CD4-positive, alpha-beta T cell treated with Interleukin-4 for 4 hours (primary cell): ENCODE measurements at places on chromosomes 4 and X.

DNA sequence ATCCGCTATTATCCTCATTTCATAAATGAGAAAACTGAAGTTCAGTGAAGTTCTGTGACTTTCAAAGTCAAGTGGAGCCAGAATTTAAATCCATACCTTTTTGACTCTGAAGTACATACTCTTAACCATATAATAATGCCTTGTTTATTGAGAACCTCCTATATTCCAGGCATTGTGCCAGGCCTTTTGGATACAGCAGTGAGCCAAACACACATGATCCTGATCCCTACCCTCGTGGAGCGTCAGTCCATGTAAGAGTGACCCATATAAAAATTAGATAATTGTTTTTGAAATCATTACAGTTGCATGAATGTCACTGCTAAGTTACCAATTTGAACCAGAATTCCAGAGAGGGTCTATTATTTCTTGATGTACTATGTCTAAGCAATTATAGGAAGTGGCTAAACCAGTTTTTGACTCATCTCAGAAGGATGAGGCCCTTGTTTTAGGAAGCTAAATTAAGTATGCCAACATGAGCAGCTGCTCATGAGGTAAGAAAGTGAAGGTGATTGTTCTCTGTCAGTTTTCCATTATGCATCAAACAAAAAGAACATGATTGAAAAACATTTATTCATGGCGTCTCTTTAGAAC is 289.5 kb downstream of the GLUD2 start:
- DNase-seq, result no peak

GRCh38 chrX:114959729-114960128 is 57.7 kb downstream of the IL13RA2 start:
- DNase-seq, result no peak

- DNase-seq, result peak; percentile 18
These were observed 1.3 kb upstream of the FHIP1A start for GRCh38 chr4:151407466-151408379.

DNA sequence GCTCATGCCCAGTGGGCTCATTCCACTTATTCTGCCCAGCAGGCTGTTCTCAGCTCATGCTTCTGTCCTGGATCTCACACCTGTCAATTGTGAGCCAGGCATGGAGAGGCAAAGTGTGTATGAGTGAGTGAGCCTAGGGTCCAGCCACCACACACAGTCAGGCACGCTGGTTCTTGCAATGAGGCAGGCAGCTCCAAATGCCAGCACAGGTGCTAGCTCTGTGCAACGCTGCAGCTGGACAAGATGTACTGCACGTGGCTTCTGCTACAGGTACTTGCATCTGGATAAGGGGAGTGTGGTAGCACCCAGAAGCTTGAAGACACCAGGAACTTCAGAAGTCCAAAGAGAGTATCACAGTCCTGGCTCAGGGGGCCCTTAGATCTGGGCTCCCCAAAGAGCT is 1249.4 kb upstream of the IGFBP7 start:
- DNase-seq, result no peak

- DNase-seq, result no peak
These were observed 71.0 kb downstream of the COQ2 start for GRCh38 chr4:83213640-83214039.

GRCh38 chr4:24794916-24795665 is at the start of gene SOD3:
TSS of gene SOD3 (plus strand) at chr4:24795573. CDS start at chr4:24799522, 3,949 bp downstream.
- DNase-seq, result no peak

- DNase-seq, result no peak
These were observed 83.8 kb upstream of the MAML3 start for GRCh38 chr4:140237616-140238350.

DNA sequence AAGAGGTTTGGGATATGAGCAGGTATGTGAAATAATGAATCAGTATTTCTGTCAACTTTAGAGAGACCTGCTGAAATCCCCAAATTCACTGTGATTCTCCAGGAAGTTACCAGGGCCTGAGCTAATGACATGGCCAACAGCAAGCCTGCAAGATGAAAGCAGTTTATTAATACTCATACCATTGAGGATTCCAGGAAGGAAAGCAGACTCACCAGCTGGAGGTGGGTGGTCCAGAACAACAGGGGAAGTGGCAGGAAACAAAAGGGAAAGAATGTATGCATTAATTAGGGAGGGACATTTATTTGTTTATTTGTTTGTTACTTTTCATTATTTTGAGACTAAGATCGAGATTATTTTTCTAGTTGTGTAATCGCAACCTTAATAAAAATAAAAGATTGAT is 196.6 kb upstream of the AGA start:
- DNase-seq, result no peak

DNA sequence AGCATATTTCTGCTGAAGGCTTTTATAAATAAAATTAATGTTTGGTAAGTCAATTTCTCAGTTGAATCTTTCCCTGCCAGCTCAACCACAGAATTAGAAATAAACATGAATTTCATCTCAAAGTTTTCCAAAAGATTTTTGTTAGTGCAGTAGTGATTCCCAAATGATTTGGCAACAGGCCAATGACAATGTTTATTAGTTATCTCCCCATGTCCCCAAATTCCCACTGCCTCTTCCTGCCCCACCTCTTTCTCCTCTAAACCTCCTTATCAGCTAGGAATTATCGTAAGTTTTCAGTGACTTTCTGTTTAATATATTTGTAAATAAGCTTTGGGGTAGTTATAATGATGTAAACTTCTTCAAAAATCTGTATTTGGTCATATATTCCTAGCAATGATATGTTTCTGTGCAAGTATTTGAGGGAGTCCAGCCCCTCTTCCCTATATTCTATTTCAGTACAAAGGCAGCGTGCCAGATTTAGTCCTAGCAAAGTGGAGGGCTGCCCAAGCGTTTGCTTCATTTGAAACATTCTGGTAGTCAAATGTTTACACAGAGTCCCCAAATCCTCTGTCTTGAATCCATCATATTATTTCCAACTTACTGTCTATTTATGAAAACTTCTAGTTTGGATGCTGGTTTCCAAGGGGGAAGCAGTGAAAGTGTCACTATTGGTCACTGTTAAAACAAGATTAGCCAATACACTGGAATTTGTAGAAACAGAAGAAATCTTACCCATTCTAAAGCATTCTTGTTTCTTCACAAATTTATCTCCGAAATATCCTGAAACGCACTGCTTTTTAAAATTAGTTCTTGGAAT is 33.7 kb upstream of the ANKRD50 start:
- no peak for DNase-seq

GRCh38 chr4:38499101-38499500 is 164.9 kb upstream of the KLF3 start:
- DNase-seq, result no peak

DNA sequence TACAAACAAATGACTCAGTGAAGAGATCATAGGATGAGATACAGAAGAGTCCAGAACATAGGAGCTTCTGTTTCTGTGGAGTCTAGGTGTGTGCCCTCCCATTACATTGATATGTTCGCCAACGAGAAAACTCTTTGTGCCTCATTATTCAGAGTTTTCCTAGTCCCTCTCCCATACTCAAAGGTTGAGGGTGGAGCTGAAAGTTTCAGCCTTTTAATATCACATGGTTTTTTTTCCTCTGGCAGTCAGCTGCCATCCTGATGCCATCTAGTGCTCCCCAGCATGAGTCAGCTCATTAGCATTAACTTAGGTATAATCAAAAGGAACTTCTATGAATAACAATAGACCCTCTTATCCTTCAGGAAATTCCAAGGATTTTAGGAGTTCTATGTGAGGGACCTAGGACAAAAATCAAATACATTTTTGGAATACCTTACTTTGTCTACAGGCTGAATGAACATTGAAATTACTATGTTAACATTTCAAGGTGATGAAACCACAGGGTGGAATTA is 559.6 kb upstream of the AMOT start:
- DNase-seq, result no peak

GRCh38 chrX:118225711-118226428 is 109.3 kb upstream of the KLHL13 start:
- no peak for DNase-seq

GRCh38 chr4:161546902-161547301 is 616.9 kb downstream of the FSTL5 start:
- DNase-seq, result no peak

GRCh38 chr4:124066595-124066994 is 645.9 kb downstream of the ANKRD50 start:
- DNase-seq, result no peak

- no peak for DNase-seq
These were observed 1757.6 kb downstream of the ARAP2 start for GRCh38 chr4:34486461-34487363.

DNA sequence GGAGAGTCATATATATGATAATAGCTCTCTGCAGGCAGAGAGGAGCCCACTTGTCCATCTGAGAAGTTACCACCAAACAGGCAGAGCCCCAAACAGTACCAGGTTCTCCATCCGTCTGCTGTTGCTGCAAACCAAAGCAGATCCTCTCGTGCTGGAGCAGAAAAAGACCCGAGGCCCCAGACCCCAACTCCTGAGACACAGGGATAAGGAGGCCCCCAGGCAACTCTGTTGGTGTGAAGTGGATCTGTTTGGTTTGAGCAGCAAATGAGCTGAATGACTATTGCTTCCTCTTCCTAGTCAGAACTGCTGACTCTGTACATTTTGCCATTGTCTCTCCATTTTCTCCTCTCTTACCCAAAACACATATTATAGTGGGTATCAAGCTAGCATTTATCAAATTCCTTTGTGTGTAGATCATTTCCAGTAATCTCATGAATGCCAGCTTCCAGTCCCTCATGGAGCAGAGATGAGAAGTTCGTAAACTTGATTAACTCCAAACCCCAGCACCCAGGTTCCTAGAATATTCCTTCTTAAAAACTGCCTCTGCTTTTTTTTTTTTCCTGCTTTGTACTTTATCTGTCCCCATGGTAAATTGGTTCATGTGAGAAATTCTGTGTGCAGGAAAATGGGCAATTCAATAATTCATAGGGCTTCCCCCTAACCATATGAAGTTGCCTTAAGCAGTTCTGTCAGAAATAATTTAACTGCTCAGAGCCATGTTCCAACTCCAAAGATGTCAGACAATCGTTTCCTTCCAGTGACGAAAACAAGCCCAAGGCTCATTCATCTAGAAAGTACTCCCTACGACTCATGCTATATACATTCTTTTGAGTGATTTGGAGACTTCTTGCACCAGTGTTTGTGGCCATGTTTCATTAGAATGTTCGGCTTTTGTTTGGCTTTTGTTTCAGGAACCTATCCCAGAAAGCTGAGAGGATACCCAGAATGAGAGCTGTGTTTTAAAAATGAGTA is 98.6 kb upstream of the ATXN3L start:
- no peak for DNase-seq

DNA sequence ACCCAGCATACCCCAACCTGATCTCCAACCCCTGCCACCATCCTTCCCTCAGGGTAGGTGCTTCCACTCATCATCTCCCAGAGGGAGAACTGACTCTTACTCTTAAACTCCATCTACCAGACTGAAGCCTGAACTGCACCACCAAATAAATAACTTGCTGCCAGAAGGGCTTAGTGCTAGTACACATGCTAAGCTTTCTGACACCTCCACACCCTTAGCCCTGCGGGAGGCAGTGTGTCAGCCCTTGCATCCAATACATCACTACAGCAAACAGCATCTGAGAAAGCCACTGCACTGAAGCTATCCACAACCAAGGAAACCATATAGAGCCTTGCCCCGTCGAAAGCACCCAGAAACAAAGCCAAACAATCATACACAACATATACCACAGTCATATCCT is 68.6 kb upstream of the MCF2 start:
- no peak for DNase-seq

- DNase-seq, result no peak
These were observed 45.7 kb upstream of the SLC2A9 start for GRCh38 chr4:10066670-10067651.

DNA sequence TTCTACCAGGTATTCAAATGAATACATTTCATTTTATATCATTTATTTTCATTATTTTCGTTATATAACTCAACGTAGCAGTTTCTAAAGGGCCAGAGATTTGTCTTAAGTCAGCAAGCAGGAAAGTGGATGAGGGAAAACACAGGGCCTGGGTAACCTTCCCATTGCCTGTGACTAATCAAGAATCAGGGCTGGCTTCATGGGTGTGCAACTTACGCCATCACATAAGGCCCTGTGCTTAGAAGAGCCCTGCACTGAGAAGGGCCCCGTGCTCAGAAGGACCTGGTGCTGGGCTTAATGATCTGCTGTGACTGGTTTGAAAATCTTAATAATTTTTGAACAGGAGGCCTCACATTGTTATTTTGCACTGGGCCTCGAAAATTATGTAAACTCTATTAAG is 65.4 kb upstream of the FAM9C start:
- no peak for DNase-seq

GRCh38 chr4:38071801-38072431 is 111.7 kb downstream of the PTTG2 start:
- no peak for DNase-seq

GRCh38 chr4:37392521-37393255 is 148.1 kb downstream of the NWD2 start:
- no peak for DNase-seq

- DNase-seq, result no peak
These were observed 58.1 kb downstream of the ADGRG2 start for GRCh38 chrX:19064175-19064574.

DNA sequence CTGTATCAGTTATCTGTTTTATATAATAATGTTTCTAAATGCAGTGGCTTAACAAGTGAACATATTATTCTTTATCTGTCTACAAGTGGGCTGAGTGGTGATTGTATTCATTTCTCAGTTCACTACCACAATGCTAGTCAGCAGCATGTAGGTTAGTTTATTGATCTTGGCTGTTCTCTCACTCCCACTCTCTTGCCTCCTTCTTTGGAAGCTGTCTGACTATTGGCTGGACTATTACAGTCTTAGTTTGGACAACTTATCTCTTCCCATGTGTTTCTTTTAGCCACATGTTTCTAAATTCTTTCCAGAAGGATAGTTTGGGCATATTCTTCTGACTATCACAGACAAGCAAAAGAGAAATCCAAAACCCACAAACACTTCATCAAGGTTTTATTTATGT is 459.5 kb upstream of the AGA start:
- no peak for DNase-seq

DNA sequence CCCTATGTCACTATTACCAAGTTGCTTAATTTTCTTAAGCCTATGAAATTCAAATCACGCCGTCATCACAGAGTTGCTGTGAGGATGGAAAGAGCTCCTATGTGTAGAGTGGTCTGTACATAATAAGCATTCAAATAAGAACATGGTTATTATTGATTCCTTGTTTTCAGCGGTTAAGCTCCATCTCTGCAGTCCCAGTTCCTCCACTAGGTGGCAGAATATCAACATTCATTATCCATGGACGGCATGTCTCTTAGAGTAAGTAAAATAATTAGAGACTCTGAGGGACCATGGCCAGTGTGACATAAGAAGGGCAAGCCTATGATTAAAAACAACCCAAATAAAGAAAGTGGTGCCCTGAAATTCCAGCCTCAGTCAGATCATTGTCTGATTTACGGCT is 132.5 kb upstream of the NHS start:
- peak; percentile 15 for DNase-seq

- DNase-seq, result no peak
These were observed 709.7 kb downstream of the DMD start for GRCh38 chrX:32501606-32502005.

GRCh38 chrX:23578079-23578478 is 89.2 kb upstream of the PRDX4 start:
- no peak for DNase-seq
